Adipose tissue (tissue), 3 donors: ENCODE measurements at places on chromosomes 5 and 9. TPM values are rescaled to one million over a fixed set of nuclear protein-coding genes. Genes with fewer than 3 reads are reported as not detected.

ALDH7A1 gene
- polyA plus RNA-seq, result 19.2 TPM

HSPB3 gene
- 0.17 TPM for polyA plus RNA-seq

ZNF462 gene
- polyA plus RNA-seq, result 0.79 TPM

C8G gene
- polyA plus RNA-seq, result 0.85 TPM

SPTAN1 gene
- 103 TPM for polyA plus RNA-seq
